Activated CD4-positive, alpha-beta T cell treated with anti-CD3 and anti-CD28 coated beads, Interleukin-2, amount 10 ng/mL, durations not matched to agents 7 days and 5 days (primary cell): ENCODE measurements at places on chromosomes 4 and X. TPM values are rescaled to one million over a fixed set of nuclear protein-coding genes. Genes with fewer than 3 reads are reported as not detected.
A peak's percentile ranks its signal among the peaks of the same experiment; 100 is the strongest.

ERCC6L gene
- total RNA-seq, result 12.0 TPM

ASB11 gene
- total RNA-seq, result not detected

RNF175 gene
- total RNA-seq, result not detected

FHIP1A gene
- not detected for total RNA-seq

DAPP1 gene
- 39.5 TPM for total RNA-seq

TEC gene
- total RNA-seq, result 1.1 TPM

COX18 gene
- total RNA-seq, result 13.3 TPM

NLRP2B gene
- total RNA-seq, result not detected

GAGE12H gene
- not detected for total RNA-seq

IRF2 gene
- 82.1 TPM for total RNA-seq

DNA sequence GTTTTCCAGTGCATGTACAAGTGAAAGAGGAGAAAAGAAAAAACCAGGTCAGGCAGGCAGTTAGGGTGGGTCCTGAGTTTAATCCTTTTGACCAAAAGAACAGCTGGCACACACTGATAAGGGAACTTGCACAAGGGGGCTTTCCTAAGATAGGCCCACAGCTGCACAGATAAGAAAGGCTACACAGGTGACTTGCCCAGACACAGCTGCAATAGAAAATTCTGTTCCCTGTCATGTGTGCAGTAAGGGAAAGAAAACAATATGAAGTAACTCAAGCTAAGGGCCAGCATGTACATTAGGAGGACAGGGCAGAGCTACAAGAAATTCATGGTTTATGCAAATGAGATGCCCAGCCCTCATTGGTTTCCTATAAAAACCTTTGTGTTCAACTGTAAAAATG lies 32.9 kb downstream of the LUZP4 start:
- H3K27ac ChIP-seq, result no peak overlapping the region
- H3K36me3 ChIP-seq, result no peaks in the 10 kb centered on the region
- no peak overlapping the region for H3K4me3 ChIP-seq
- no peaks in the 10 kb centered on the region for H3K4me1 ChIP-seq
- no peaks in the 10 kb centered on the region for H3K27me3 ChIP-seq

DNA sequence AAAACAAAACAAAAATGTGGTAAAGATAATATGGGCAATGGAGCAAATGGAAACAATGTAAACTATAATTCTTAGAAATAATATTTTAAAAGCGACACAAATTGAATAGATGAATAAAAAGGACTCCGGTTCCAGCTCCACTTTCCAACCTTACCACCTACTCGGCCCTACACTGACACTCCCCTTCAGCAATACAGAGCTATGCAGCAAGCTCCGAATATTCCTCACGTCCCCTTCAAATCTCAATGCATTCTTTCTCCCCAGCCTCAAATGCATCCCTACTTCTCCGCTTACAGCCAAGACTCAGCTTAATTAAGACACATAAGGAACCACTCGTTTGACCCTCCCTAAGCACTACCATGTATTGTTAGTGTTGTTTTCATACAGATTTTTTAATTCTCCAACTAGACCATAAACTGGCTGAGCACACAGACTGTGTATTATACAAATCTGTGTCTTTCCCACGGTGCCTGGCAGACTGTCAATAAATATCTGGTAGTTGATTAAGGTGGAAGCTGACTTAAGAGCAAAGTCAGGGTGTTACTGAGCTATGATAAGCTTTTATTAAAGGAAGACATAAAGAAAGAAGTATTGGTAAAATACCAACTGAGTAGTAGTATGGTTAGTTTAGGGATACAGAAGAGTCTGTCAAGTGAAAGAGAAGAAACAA lies 219.1 kb downstream of the NR3C2 start:
- no peak for DNase-seq
- peaks cover 7% of the 10 kb centered on the region for H3K4me1 ChIP-seq
- H3K4me3 ChIP-seq, result no peak overlapping the region
- H3K27ac ChIP-seq, result no peak overlapping the region

- H3K4me1 ChIP-seq, result no peaks in the 10 kb centered on the region
- no peaks in the 10 kb centered on the region for H3K36me3 ChIP-seq
- DNase-seq, result no peak
- peaks cover 7% of the 10 kb centered on the region for H3K27me3 ChIP-seq
- H3K27ac ChIP-seq, result no peak overlapping the region
Measured at GRCh38 chr4:101762025-101762424, 28.5 kb upstream of the BANK1 start.

GRCh38 chr4:6410068-6410467 lies 62.3 kb downstream of the PPP2R2C start:
- no peaks in the 10 kb centered on the region for H3K4me1 ChIP-seq
- peaks cover 8% of the 10 kb centered on the region for H3K27me3 ChIP-seq
- H3K4me3 ChIP-seq, result no peak overlapping the region
- DNase-seq, result no peak

DNA sequence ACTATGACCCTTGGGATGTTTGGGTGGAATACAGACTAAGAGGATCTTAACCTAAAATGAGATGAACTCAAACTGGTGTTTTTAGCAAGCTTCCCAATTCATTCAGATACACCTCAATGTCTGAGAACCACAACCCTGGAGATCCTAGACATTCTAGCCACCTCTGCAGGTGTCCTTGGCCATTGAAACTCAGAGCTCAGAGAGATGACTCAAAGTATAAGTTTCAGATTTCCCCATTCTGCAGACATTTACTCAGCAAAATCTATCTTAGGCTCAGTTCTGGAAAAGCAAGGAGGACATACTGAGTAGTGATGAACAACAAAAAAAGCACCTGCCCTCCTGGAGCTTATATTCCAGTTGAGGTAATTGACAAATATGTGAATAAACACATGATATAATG lies 47.8 kb downstream of the COMMD8 start:
- H3K36me3 ChIP-seq, result no peaks in the 10 kb centered on the region
- H3K27me3 ChIP-seq, result peaks cover 10% of the 10 kb centered on the region
- no peak for DNase-seq
- H3K4me1 ChIP-seq, result no peaks in the 10 kb centered on the region
- no peak overlapping the region for H3K4me3 ChIP-seq
- H3K27ac ChIP-seq, result no peak overlapping the region

DNA sequence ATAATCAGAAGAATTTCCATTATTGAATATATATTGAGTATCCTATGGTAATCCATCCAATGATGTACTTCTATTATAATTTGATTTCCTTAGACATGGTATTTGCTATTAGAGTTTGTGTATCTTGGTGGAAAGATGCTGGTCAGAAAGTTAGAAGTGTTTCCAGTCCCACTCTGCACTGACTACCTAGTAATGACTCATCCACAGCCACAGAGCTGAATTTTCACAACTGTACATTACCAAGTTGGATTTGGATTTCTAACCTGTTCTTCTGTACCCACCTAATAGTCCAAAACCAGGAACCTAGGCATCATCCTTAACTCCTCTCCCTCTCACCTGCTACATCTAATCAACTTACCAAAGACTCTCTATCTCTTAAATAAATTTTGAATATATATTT lies 145.4 kb downstream of the REELD1 start:
- H3K4me3 ChIP-seq, result no peak overlapping the region
- DNase-seq, result no peak
- peaks cover 3% of the 10 kb centered on the region for H3K36me3 ChIP-seq
- no peaks in the 10 kb centered on the region for H3K27me3 ChIP-seq

DNA sequence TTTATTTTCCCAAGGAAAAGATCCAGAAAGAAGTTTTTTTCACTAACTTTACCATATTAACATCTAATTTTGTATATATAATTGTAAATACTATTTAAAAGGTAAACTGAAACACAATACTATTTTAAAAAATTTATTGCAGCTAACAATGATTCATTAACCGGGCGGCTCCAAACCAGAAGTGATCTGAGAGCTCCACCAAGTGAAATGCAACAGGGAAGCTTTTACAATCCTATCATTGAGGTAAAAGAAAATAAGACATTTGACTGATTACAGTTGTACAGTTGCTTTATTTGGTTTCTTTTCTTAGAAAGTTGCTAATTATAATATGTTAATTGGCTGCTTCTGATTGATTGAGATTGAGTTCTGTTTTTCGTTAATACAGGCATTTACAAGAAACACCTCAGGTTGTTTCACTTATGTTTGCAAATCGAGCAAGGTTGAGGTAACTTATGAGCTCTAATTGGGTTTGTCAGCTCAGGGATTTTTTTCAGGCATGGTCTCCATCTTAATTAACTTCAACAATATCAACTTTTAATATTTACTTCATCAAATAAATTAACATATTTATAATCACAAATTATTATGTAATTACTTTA lies 220.2 kb upstream of the UGT8 start:
- no peaks in the 10 kb centered on the region for H3K4me1 ChIP-seq
- H3K4me3 ChIP-seq, result no peak overlapping the region
- no peak for DNase-seq
- no peaks in the 10 kb centered on the region for H3K36me3 ChIP-seq
- no peak overlapping the region for H3K27ac ChIP-seq
- H3K27me3 ChIP-seq, result peaks cover 4% of the 10 kb centered on the region

GRCh38 chr4:21470535-21470934 lies 478.0 kb downstream of the KCNIP4 start:
- no peak overlapping the region for H3K4me3 ChIP-seq
- H3K36me3 ChIP-seq, result no peaks in the 10 kb centered on the region

GRCh38 chr4:145324161-145324560 lies 143.8 kb upstream of the OTUD4 start:
- no peak for DNase-seq
- H3K36me3 ChIP-seq, result no peaks in the 10 kb centered on the region
- H3K27me3 ChIP-seq, result peaks cover 4% of the 10 kb centered on the region
- no peak overlapping the region for H3K27ac ChIP-seq

DNA sequence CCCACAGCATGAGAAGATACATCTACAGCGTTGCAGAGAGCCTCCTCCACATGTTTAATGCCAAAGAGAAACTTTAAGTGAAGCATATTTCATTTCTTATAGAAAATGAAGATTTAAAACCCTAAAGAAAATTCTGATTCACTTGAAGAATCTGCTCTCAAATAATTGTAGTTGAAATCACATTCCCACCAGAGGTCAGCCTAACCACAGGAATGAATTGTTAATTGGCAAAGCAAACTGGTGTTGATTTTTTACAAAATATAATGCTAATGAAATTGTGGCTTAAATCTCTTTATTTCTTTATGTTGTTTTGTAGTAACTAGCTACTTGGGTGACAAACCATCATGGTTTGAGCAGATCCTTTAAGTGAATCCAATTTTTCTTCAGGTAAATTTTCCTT lies 31.1 kb upstream of the WDR17 start:
- no peaks in the 10 kb centered on the region for H3K4me1 ChIP-seq
- DNase-seq, result peak; percentile 20
- no peaks in the 10 kb centered on the region for H3K27me3 ChIP-seq
- no peak overlapping the region for H3K4me3 ChIP-seq
- no peaks in the 10 kb centered on the region for H3K36me3 ChIP-seq

DNA sequence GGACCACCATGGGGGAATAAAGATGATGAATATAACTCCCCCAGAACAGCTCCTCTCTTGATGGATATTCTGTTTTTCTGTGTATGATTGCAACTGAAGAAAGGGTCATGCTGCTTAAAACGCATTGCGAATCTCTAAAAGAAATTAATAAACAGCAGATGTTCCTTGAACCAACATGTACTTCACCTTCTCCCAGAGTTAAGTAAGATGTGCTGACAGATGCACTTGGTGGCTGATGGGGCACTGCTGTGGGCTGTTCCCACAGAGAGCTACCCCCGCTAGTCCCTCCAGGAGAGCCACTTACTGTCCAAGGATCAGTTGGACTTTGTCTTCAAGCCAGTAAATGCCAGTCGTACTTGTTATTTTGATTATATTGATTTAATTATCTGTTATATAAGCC lies 26.3 kb upstream of the C4orf54 start:
- H3K27ac ChIP-seq, result no peak overlapping the region
- H3K4me1 ChIP-seq, result no peaks in the 10 kb centered on the region
- no peak for DNase-seq
- no peak overlapping the region for H3K4me3 ChIP-seq
- H3K27me3 ChIP-seq, result peaks cover 11% of the 10 kb centered on the region

- peak overlapping the region; percentile 86 for H3K4me3 ChIP-seq
- peaks cover 1% of the 10 kb centered on the region for H3K27me3 ChIP-seq
- peaks cover 4% of the 10 kb centered on the region for H3K36me3 ChIP-seq
- no peak for DNase-seq
Measured at GRCh38 chrX:130267956-130268448, 697 bp downstream of the ZNF280C start.

DNA sequence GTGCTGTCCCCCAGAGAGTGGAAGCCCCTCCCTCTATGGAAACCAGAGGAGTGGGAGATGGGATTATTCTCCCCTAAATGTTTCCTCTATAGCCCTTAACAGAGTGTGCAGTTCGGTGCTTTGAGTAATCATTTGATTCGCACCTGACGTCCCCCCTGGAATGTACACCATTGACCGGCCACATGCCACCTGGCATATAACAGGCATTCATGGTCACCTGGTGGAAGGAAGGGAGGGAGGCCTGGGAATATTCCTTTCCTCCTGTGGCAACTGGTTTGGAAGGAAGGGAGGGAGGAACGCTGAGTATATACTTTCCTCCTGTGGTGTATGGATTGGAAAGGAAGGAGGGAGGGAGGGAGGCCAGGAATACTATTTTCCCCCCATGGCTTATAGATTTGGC lies 77.2 kb downstream of the CRMP1 start:
- no peaks in the 10 kb centered on the region for H3K27me3 ChIP-seq
- no peaks in the 10 kb centered on the region for H3K4me1 ChIP-seq
- no peak overlapping the region for H3K27ac ChIP-seq
- no peak for DNase-seq
- H3K36me3 ChIP-seq, result no peaks in the 10 kb centered on the region

DNA sequence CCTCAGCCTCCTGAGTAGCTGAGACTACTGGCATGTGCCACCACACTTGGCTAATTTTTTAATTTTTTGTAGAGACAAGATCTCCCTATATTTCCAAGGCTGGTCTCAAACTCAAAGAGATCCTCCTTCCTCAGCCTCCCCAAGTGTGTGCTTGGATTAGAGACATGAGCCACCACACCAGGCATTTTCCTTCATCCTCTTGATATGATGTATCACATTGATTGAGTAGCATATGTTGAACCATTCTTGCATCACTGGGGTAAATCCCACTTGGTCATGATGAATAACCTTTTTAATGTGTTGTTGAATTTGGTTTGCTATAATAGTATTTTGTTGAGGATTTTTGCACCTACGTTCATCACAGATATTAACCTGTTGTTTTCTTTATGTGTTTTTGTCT lies 24.2 kb upstream of the PPM1K start:
- no peak for DNase-seq
- H3K36me3 ChIP-seq, result peaks cover 9% of the 10 kb centered on the region
- H3K27ac ChIP-seq, result no peak overlapping the region

DNA sequence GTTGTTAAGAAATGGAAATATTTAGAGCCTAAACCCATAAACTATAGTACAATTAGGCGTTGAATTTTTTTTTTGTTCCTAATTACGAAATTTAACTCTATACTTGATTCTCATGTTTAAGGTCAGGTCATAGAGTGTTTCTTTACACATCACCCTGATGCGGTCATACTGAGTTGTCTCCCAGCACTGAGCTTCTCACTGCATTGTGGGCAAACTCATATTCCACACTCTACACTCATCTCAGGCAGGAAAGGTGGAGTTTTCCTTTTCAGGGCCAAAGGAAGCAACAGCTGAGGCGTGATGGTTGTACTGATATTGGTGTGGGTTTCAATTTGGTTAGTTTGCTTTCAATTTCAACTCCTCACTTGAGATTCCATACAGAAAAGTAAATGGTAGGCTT lies 75.4 kb downstream of the FAT4 start:
- no peaks in the 10 kb centered on the region for H3K27me3 ChIP-seq
- no peaks in the 10 kb centered on the region for H3K4me1 ChIP-seq
- DNase-seq, result no peak
- no peaks in the 10 kb centered on the region for H3K36me3 ChIP-seq
- H3K4me3 ChIP-seq, result no peak overlapping the region

GRCh38 chrX:150240643-150240970 lies 122.5 kb upstream of the MAMLD1 start:
- H3K4me3 ChIP-seq, result no peak overlapping the region
- H3K27ac ChIP-seq, result no peak overlapping the region
- no peaks in the 10 kb centered on the region for H3K36me3 ChIP-seq
- DNase-seq, result no peak
- H3K27me3 ChIP-seq, result no peaks in the 10 kb centered on the region
- no peaks in the 10 kb centered on the region for H3K4me1 ChIP-seq
